ENCODE measurements at places on chromosomes 12 and 14.
A peak's percentile ranks its signal among the peaks of the same experiment; 100 is the strongest.

DNA sequence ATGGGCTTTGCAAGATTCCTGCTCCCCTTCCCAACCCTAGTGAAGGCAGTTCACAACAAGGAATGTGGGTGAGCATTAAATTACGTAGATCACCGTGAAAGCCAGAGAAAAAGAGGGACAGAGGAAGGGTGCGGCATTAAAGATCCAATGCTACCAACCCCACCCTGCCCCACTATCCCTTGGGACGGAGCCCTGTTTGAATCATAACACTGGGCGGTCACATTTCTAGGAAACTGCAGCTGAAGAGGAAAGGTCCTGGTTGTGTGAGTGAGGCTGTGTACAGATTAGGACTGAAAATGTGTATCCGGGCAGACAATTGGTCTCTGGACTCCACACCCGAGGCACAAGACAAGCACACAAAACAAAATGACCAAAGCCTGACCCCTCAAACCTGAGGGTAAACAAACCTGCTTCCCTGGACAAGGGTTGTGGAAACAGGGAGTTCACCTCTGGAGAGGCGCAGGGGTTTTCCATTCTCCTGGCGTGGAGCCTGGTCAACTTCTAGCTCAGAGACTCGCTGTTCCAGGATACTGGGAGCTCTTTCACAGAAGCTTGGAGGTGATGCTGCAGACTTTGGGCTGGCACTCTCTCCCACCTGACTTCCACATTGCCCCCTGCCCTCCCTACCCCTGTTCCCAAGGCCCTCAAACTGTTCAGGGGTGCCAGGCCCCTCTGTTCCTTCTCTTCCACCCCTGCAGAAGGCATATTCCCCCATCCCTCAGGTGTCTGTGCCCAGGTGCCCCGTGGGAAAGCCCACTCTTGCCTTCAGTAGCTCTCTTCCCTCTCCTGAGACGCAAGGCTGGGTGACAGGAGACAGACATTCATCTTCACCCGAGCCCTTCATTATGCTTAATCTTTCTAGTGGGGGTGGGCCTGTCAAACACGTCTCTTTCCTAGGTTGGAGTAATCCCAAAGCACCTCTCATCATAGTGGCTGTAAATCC is 16.5 kb downstream of the NINJ2 start:
- H3K4me1 ChIP-seq: peaks cover 44% of the 10 kb centered on the region
- no peaks in the 10 kb centered on the region for H3K27me3 ChIP-seq
- H3K27ac ChIP-seq: no peak overlapping the region

DNA sequence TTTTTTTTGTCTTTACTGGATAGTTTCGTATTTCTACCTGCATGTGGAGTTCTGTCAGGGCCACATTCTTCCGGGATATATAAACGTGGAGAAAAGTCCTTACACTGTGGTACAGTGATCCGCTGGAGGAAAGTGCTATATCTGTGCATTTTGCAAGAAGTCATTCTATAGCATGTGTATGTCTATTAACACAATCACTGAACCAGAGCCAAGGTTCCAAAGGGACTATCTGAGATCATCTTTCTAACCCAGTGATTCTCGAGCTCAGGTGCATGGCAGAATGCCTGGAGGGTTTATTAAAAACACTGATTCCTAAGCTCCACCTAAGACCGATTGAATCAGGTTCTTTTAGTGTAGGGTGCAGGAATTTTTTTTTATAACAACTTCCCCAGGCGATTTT is 354.0 kb downstream of the NRXN3 start:
- no peak overlapping the region for H3K4me3 ChIP-seq
- H3K36me3 ChIP-seq: no peaks in the 10 kb centered on the region
- H3K4me1 ChIP-seq: no peaks in the 10 kb centered on the region

- no peak overlapping the region for H3K27ac ChIP-seq
- no peaks in the 10 kb centered on the region for H3K36me3 ChIP-seq
- no peak for DNase-seq
- no peak overlapping the region for H3K4me3 ChIP-seq
- no peaks in the 10 kb centered on the region for H3K27me3 ChIP-seq
Observed at GRCh38 chr12:93113317-93114006, 184.4 kb upstream of the EEA1 start.

DNA sequence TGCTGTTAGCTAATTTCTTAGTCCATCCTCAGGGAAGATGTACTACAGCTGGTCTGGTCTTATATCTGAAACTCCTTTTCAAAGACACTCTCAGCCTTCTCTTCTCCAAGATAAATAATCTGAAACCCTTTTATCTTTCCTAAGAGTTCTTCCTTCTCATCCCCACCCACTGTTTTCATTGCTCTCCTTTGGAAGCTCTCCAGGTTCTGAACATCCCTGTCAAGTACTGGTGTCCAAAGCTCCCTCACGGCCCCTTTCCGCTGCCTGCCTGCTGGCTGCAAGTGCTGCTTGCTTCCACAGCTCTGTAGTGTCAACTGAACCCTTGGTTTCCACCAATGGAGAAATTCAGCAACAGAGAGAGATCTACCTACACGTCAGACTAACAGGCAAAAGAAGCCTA is 6.6 kb upstream of the SLC6A13 start:
- H3K4me3 ChIP-seq: no peak overlapping the region
- no peaks in the 10 kb centered on the region for H3K36me3 ChIP-seq
- DNase-seq: no peak

- DNase-seq: no peak
- no peaks in the 10 kb centered on the region for H3K36me3 ChIP-seq
- no peak overlapping the region for H3K27ac ChIP-seq
- no peaks in the 10 kb centered on the region for H3K27me3 ChIP-seq
Observed at GRCh38 chr14:46581036-46581671, 70.4 kb downstream of the RPL10L start.

- H3K4me3 ChIP-seq: peak overlapping the region; percentile 91
- H3K27ac ChIP-seq: peak overlapping the region; percentile 95
- DNase-seq: no peak
- no peaks in the 10 kb centered on the region for H3K27me3 ChIP-seq
Observed at GRCh38 chr14:97975216-97975615, 1178.0 kb downstream of the VRK1 start.

GRCh38 chr12:1839956-1840951 is 19.9 kb downstream of the LRTM2 start:
- no peak overlapping the region for H3K4me3 ChIP-seq
- H3K4me1 ChIP-seq: no peaks in the 10 kb centered on the region
- DNase-seq: no peak
- no peak overlapping the region for H3K27ac ChIP-seq

GRCh38 chr12:93390031-93390430 is 12.3 kb downstream of the NUDT4 start:
- peaks cover 58% of the 10 kb centered on the region for H3K4me1 ChIP-seq
- peaks cover 65% of the 10 kb centered on the region for H3K36me3 ChIP-seq
- H3K4me3 ChIP-seq: no peak overlapping the region
- H3K27ac ChIP-seq: peak overlapping the region; percentile 89
- no peak for DNase-seq

- H3K4me1 ChIP-seq: peaks cover 25% of the 10 kb centered on the region
- peak; percentile 36 for DNase-seq
- peak overlapping the region; percentile 67 for H3K4me3 ChIP-seq
- H3K27ac ChIP-seq: peak overlapping the region; percentile 91
- no peaks in the 10 kb centered on the region for H3K27me3 ChIP-seq
Observed at GRCh38 chr12:103441437-103442181, 54.2 kb downstream of the C12orf42 start.

DNA sequence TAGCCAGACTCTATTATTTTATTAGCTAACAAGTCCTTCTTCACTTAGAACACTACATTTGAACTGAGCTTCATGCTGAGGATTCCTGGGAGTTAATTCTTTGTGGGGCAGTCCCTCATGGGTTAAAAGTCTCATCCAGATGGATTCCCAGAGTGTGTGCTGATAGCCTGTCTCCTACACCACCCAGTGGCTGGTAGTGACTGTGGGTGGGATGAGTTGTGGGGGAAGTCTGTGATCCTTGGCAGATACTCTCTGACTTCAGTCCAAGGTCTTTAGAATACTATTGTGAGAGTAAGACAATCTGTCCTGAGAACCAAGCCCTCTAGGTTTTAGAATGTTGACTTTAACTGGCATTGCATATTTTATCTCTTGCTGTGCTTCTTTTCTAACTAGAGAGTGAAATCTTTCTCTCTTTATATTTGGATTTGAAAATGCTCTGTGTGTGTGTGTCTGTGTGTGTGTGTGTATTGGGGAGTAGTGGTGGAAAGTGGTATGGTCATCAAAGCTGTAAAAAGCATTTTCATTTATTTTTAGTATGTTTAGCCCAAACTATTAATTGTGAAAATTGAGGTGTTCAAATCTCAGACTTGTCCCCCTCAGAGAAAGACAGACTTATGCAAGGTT is 37.3 kb downstream of the AKAP6 start:
- no peak for DNase-seq
- H3K27ac ChIP-seq: no peak overlapping the region
- peaks cover 5% of the 10 kb centered on the region for H3K27me3 ChIP-seq
- peaks cover 4% of the 10 kb centered on the region for H3K4me1 ChIP-seq

DNA sequence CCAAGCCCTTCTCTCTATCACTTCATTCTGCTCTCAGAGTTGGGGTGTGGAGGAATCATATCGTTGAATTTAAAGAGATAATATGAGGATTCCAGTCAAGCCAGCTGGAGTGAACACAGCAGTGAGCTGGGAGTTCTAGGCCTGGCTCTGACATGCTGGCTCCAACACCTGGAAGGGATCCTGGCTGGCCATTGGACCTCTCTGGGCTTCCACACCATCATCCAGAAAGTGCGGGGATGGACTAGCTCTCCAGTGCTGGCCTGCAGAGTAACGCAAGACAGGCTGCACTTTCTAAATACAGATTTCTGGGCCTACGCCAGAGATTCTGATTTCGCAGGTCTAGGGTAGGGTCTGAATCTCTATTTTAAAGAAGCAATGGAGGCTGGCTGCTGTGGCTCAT is 34.8 kb upstream of the HDAC7 start:
- H3K4me3 ChIP-seq: no peak overlapping the region
- H3K27ac ChIP-seq: no peak overlapping the region
- H3K36me3 ChIP-seq: peaks cover 97% of the 10 kb centered on the region
- DNase-seq: no peak
- H3K4me1 ChIP-seq: peaks cover 27% of the 10 kb centered on the region
- H3K27me3 ChIP-seq: no peaks in the 10 kb centered on the region

- H3K36me3 ChIP-seq: peaks cover 2% of the 10 kb centered on the region
- H3K4me1 ChIP-seq: peaks cover 78% of the 10 kb centered on the region
- no peak for DNase-seq
- peak overlapping the region; percentile 19 for H3K27ac ChIP-seq
- no peaks in the 10 kb centered on the region for H3K27me3 ChIP-seq
Observed at GRCh38 chr12:116174006-116174405, 103.5 kb downstream of the MED13L start.

GRCh38 chr14:45252366-45253069 is 484 bp downstream of the MIS18BP1 start:
- DNase-seq: peak; percentile 36
- no peaks in the 10 kb centered on the region for H3K27me3 ChIP-seq
- H3K4me1 ChIP-seq: peaks cover 22% of the 10 kb centered on the region
- H3K36me3 ChIP-seq: peaks cover 24% of the 10 kb centered on the region

GRCh38 chr12:64010069-64010686 is 165.7 kb downstream of the SRGAP1 start:
- no peak for DNase-seq
- no peaks in the 10 kb centered on the region for H3K27me3 ChIP-seq
- H3K27ac ChIP-seq: no peak overlapping the region
- H3K36me3 ChIP-seq: no peaks in the 10 kb centered on the region
- no peaks in the 10 kb centered on the region for H3K4me1 ChIP-seq

- H3K4me3 ChIP-seq: peak overlapping the region; percentile 86
- peaks cover 11% of the 10 kb centered on the region for H3K36me3 ChIP-seq
- H3K27ac ChIP-seq: peak overlapping the region; percentile 83
- peaks cover 18% of the 10 kb centered on the region for H3K4me1 ChIP-seq
- DNase-seq: peak; percentile 71
Observed at GRCh38 chr12:82687021-82688011, 610 bp downstream of the TMTC2 start.

- no peaks in the 10 kb centered on the region for H3K27me3 ChIP-seq
- no peak for DNase-seq
- no peaks in the 10 kb centered on the region for H3K36me3 ChIP-seq
- H3K27ac ChIP-seq: no peak overlapping the region
- H3K4me3 ChIP-seq: no peak overlapping the region
Observed at GRCh38 chr14:58752771-58753201, 115.0 kb downstream of the DACT1 start.

GRCh38 chr12:32118806-32119205 is 12.2 kb downstream of the BICD1 start:
- H3K27me3 ChIP-seq: no peaks in the 10 kb centered on the region
- H3K36me3 ChIP-seq: peaks cover 14% of the 10 kb centered on the region
- H3K4me1 ChIP-seq: peaks cover 21% of the 10 kb centered on the region
- H3K4me3 ChIP-seq: no peak overlapping the region
- DNase-seq: no peak

GRCh38 chr14:97485201-97485600 is 688.0 kb downstream of the VRK1 start:
- no peaks in the 10 kb centered on the region for H3K27me3 ChIP-seq
- DNase-seq: no peak
- H3K36me3 ChIP-seq: no peaks in the 10 kb centered on the region
- H3K4me1 ChIP-seq: no peaks in the 10 kb centered on the region
- no peak overlapping the region for H3K27ac ChIP-seq
- H3K4me3 ChIP-seq: no peak overlapping the region

GRCh38 chr12:131050463-131051154 is 96.9 kb downstream of the ADGRD1 start:
- no peaks in the 10 kb centered on the region for H3K36me3 ChIP-seq
- peaks cover under 1% of the 10 kb centered on the region for H3K4me1 ChIP-seq
- no peak for DNase-seq

DNA sequence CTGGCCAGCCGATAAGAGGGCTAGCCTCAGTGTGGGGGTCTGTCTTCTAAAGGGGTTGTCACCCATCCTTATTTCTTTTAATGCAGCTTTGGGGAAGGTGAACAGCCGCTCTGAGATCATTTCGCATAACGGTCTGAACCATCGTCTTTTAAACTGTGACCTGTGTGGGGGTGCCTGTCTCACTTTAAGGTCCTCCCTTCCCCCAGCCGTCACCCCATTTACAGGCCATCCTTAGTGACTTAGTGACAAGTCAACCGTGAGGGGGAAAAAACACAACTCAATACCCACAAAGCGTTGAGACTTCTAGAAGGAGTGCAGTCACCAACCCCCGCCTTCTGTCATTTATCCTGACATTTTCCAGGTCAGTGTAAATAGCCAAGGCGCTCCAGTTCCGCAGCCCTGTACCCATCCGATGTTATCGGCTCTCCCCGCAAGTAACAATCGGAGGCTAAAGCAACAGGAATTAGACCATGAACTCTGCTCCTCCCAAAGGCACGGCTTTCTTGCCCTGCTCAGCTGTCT is 505 bp upstream of the DENND5B start:
- peaks cover 64% of the 10 kb centered on the region for H3K27me3 ChIP-seq
- H3K4me3 ChIP-seq: peak overlapping the region; percentile 76
- H3K27ac ChIP-seq: peak overlapping the region; percentile 64
- no peaks in the 10 kb centered on the region for H3K36me3 ChIP-seq
- peak; percentile 31 for DNase-seq
- H3K4me1 ChIP-seq: peaks cover 10% of the 10 kb centered on the region

DNA sequence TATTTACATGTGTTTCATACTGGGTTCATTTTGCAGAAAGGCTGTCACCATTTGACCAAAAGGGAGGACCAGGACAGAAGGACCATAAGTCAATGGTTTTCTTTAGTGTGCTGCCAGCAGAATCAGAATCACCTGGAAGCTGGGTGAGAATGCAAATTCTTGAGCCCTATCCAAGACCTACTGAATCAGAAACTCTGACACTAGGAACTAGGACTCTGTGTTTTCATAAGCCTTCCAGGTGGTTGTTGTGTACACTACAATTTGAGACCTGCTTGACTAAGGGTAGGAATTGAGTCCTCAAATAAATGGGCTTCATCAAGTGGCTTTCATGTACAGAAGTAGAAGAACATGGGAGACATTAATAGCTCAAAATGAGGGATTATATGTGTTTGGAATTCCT is 32.2 kb downstream of the PDE6H start:
- H3K27ac ChIP-seq: no peak overlapping the region
- no peak overlapping the region for H3K4me3 ChIP-seq
- H3K27me3 ChIP-seq: peaks cover 48% of the 10 kb centered on the region
- no peaks in the 10 kb centered on the region for H3K36me3 ChIP-seq
- H3K4me1 ChIP-seq: no peaks in the 10 kb centered on the region

Measured in activated T-cell treated with anti-CD3 and anti-CD28 coated beads, Interleukin-2, amount 50 U/mL, for 24 hours (primary cell).